ENCODE measurements at places on chromosomes 16 and 17.

DNA sequence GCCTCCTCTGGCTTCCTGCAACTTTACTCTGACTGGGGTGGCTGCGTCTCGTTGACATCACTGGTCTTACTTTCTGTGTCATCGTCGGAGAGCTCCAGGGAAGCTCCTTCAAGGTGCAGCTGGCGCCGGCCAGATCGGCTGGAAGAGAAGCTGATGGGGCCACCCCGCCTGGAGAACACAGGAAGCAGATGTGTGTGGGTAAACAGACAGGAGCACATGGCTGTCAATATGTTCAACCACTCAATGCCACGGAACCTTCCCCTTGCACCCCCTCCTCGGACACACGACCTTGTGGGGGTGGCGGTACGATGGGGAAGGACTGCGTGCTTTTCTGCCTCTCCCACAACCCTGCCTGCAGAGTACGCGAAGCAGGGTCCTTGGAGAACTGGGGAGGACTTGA, 40.1 kb downstream of the NDEL1 start:
- DNase-seq = no peak

DNA sequence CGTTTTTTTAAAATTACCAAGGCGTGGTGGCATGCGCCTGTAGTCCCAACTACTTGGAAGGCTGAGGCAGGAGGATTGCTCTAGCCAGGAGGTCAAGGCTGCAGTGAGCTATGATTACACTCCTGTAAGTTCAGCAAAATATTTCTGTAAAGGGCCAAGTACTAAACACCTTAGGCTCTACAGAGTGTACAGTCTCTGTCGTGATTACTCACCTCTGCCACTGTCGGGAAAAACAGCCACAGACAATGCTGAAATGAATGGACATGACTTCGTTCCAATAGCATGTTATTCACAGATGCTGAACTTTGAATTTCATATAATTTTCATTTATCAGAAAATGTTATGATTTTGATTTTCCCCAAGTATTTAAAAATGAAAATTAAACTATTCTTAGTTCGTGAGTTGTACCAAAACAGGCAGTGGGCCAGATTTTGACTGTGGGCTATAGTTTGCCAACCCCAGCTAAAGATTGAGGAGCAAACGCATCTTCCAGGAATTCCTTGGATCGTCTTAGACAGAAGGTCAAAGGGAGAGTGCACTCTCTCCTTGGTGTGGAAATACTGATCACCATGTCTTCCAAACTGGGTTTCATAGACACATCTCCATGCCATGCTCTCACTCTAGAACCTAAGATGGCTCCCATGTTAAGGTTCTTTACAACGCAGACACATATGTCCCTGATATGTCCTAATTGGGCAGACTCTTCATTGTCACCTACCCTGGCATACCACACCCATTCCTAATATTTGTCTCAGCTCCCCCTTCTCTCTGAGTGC, 89.5 kb downstream of the MARF1 start:
- no peak for DNase-seq

DNA sequence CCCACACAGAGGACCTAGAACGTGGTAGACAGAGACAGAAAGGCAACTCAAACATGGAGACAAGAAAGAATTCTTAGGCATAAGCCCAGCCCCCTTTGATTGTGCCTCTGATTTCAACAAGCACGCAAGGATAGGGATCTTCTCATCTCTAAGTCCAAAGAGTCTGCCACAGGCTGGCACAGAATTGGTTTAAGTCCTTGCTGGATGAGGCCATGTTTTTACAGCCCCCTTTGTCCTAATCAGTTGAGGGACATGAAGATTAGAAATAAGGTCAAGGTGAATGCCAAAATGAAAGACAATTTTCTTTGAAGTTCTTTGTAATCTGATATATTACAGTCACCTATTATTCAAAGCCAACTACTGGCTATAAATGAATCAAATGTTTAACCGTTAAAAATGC, 68.0 kb upstream of the ATP2A3 start:
- DNase-seq = no peak

- DNase-seq = no peak
These were observed 65.5 kb downstream of the IRX6 start for GRCh38 chr16:55389426-55390073.

DNA sequence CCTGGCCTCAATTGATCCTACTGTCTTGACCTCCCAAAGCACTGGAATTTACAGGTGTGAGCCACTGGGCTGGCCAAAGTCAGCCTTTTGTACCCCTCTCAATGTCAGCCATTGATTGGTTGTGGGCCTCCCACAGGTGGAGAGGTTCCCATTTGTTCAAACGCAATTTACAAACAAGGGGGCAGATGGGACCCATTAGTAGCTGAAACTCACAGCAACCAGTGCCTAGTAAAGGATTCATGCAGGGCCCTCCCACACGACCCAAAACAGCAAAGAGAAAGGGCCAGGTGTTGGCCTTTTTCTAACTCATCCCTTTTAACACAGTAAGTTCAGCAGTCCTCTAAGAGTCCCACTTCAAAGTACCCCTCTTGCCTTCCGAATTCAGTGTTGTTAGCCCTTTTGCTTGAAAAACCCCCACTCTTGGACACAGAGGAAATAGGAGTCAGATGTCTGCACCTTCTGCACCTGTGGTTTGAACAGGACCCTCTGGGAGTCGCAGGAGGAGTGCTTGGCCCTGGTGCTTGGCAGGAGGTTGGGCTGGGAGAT, 89.2 kb downstream of the PITPNC1 start:
- no peak for DNase-seq

GRCh38 chr16:56921571-56921970, 10.4 kb upstream of the HERPUD1 start:
- no peak for DNase-seq

- DNase-seq = no peak
These were observed 419.0 kb upstream of the CDH11 start for GRCh38 chr16:65540901-65541300.

- DNase-seq = no peak
These were observed 610 bp downstream of the VPS4A start for GRCh38 chr16:69311533-69312387.

GRCh38 chr16:50925758-50926357, 184.0 kb downstream of the CYLD start:
- no peak for DNase-seq

GRCh38 chr17:13699261-13699660, 97.5 kb upstream of the HS3ST3A1 start:
- DNase-seq = no peak

- DNase-seq = no peak
These were observed 60.4 kb downstream of the HS3ST2 start for GRCh38 chr16:22874394-22874793.

- DNase-seq = no peak
These were observed 1.4 kb upstream of the RHBDF2 start for GRCh38 chr17:76502341-76503211.

DNA sequence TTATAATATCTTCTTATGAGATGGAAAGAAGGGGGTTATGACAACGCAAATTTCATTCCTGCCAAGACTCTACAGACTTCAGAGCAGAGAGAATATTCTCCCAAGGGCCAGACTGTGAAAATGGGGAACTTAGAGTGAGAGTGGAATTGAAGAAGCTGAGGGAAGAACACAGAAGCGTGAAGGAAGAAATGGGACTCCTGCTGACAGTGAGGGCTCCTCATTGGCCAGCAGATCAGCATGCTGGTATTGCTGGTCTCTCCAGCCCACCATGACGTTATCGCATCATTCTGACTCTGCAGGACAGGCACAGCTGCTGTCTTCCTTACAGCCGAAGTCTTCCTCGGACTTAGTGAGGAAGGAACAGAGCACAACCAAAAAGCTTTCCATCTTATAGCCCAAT, 24.3 kb downstream of the CCL4 start:
- DNase-seq = no peak

DNA sequence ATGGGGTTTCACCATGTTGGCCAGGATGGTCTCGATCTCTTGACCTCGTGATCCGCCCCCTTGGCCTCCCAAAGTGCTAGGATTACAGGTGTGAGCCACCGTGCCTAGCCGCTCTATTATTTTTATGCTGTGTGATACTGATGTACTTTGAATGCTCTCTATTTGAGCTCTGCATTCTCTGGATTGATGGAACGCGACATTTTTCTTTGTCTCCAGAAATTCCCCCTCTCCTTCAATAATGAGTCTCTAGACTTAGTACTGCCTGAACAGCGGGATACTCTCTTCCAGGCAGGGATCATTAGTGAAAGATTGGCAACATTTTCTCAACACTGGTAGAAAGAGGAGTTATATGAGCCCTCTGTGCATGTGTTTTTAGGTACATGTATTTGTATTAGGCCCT, 93.3 kb upstream of the CLEC3A start:
- no peak for DNase-seq

- DNase-seq = no peak
These were observed 46.6 kb downstream of the NUP93 start for GRCh38 chr16:56776562-56776961.

- peak; percentile 30 for DNase-seq
These were observed 30.8 kb downstream of the FOXL1 start for GRCh38 chr16:86609115-86609514.

- no peak for DNase-seq
These were observed 2.3 kb upstream of the ITGA3 start for GRCh38 chr17:50053654-50053960.

GRCh38 chr17:7849751-7850504, 4.9 kb upstream of the TMEM88 start:
- DNase-seq = no peak

DNA sequence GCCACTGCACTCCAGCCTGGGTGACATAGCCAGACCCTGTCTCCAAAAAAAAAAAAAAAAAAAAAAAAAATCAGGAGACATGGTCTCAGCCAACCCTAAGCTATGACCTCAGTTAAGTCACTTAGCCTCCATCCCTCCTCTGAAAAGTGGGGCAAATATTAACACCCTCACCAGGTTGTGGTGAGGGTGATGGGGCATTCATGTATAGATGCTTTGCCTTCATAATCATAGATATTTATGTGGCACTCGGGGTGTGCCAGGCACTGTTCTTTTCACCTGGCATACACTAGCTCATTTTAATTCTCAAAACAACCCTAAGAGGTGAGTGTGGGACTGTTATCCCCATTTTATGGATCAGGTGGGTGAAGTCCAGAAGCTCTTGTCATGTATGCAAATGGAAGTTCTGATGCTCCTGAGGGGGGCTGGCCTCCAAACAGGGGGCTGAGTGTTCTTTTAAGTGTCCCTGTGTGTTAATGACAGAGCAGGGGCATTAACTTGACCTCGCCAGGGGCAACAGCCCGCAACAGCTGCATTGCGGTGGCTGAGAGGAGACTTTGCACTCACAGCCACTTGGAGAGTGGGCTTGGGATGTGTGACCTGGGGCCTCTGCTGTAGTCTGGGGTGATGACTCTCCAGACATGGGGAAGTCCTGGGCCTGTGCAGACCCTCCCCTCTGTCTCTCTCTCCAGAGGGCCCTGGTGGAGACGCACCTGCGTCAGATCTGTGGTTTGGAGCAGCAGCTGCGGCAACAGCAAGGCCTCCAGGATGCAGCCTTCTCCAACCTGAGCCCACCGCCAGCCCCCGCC, 4.1 kb downstream of the TBKBP1 start:
- DNase-seq = no peak

DNA sequence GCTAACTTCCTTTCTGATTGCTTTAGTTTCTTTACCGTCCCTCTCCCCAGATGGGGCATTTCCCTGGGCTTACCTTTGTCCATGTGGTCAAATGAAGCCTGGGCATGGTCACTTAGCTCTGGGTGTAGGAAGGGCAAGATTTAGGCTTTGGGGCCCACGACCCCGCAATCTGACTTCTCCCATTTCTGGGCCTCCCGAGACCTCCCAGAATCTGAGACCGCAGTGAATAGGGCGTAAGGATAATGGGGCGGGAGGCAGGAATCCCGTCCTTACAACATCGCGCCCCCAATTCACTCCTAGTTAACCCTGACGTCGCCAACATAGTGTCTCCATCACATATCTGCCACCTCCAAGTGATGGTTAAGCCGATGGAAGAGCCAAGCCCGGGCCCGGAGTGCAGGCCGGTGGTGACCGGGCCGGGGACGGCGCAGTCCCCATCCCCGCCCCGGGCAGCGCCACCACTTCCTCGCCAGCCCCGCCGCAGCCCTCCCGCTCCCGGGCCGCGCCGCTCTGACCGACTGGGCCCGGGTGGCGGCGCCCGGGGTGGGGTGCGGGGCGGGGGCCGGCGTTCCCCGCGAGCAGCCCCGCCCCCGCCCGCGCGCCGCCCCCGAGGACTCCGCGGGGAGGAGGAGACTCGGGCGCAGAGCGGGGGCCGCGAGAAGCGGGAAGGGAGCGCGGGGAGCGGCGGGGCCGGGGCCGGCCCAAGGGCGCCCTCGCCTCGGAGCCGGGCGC, at the start of gene RHBDL3:
TSS of gene RHBDL3 (plus strand) at position 641 of the 732 bp plus-strand sequence. CDS start 358 bp downstream, outside the sequence.
- no peak for DNase-seq

- DNase-seq = no peak
These were observed 10.8 kb downstream of the IGFBP4 start for GRCh38 chr17:40453881-40454612.

GRCh38 chr17:43645765-43646481, 15.8 kb downstream of the MEOX1 start:
- no peak for DNase-seq

DNA sequence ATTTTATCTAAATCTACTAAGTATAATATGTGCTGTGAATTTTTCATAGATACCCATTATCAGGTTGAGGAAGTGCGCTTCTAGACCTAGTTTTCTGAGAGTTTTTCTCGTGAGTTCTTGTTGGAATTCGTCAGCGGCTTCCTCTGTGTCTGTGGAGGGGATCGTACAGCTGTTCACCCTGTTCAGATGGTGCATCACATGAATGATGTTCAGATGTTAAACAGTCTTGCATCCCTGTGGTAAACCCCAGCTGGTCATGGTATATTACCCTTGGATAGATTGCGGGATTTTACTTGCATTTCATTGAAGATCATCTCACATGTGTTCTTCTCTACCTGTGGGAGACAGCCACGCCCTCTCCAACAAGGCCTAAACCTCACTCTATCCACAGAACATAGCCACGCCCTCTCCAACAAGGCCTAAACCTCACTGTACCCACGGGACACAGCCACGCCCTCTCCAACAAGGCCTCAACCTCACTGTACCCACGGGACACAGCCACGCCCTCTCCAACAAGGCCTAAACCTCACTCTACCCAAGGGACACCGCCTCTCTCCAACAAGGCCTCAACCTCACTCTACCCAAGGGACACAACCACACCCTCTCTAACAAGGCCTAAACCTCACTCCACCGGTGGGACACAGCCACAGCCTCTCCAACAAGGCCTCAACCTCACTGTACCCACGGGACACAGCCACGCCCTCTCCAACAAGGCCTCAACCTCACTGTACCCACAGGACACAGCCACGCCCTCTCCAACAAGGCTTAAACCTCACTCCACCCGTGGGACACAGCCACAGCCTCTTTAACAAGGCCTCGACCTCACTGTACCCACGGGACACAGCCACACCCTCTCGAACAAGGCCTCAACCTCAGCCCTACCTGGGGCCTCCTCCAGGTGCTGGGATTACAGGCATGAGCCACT, 180.2 kb upstream of the CHMP6 start:
- no peak for DNase-seq

GRCh38 chr17:76935331-76935730, 67.1 kb downstream of the MGAT5B start:
- no peak for DNase-seq

GRCh38 chr16:73058616-73059409, 10.9 kb upstream of the ZFHX3 start:
- DNase-seq = no peak
